CD14-positive monocyte (primary cell): ENCODE measurements at places on chromosomes 1 and 21. TPM values are rescaled to one million over a fixed set of nuclear protein-coding genes. Genes with fewer than 3 reads are reported as not detected.

DNA sequence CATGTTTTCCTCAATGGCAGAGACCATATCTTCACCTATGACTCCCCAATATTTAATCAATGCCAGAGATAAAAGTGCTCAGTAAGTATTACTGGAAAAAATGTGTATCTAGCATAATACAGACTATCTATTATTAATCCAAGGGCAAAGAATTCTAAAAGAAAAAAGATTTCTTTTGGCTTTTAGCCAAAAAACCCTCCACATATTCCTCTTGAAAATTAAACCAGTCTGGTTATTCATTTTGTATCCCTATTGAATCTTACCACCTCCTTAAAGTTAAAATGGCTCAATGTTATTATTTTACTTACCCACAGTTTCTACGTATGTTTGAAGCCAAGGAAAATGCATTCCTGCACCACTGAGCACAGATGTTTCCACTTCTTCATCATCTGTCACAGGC is 1.6 kb downstream of the TAF1A start:
- peaks cover 20% of the 10 kb centered on the region for H3K4me1 ChIP-seq
- peaks cover 16% of the 10 kb centered on the region for H3K36me3 ChIP-seq
- H3K4me3 ChIP-seq, result no peak overlapping the region

- no peak for DNase-seq
- H3K36me3 ChIP-seq, result no peaks in the 10 kb centered on the region
- H3K27ac ChIP-seq, result no peak overlapping the region
- H3K27me3 ChIP-seq, result no peaks in the 10 kb centered on the region
- no peaks in the 10 kb centered on the region for H3K4me1 ChIP-seq
Measured at GRCh38 chr21:22754746-22755145, 1756.5 kb downstream of the NCAM2 start.

GRCh38 chr1:168714012-168714411 is 15.0 kb downstream of the DPT start:
- no peaks in the 10 kb centered on the region for H3K36me3 ChIP-seq
- DNase-seq, result no peak
- no peak overlapping the region for H3K4me3 ChIP-seq
- H3K27me3 ChIP-seq, result no peaks in the 10 kb centered on the region
- H3K4me1 ChIP-seq, result no peaks in the 10 kb centered on the region

- peaks cover 65% of the 10 kb centered on the region for H3K36me3 ChIP-seq
- peaks cover 31% of the 10 kb centered on the region for H3K4me1 ChIP-seq
- no peak overlapping the region for H3K4me3 ChIP-seq
Measured at GRCh38 chr1:12341667-12342066, 111.8 kb downstream of the VPS13D start.

The CNR2 gene
- 0.03 TPM for polyA plus RNA-seq
